ENCODE measurements at places on chromosomes 6 and 20.

DNA sequence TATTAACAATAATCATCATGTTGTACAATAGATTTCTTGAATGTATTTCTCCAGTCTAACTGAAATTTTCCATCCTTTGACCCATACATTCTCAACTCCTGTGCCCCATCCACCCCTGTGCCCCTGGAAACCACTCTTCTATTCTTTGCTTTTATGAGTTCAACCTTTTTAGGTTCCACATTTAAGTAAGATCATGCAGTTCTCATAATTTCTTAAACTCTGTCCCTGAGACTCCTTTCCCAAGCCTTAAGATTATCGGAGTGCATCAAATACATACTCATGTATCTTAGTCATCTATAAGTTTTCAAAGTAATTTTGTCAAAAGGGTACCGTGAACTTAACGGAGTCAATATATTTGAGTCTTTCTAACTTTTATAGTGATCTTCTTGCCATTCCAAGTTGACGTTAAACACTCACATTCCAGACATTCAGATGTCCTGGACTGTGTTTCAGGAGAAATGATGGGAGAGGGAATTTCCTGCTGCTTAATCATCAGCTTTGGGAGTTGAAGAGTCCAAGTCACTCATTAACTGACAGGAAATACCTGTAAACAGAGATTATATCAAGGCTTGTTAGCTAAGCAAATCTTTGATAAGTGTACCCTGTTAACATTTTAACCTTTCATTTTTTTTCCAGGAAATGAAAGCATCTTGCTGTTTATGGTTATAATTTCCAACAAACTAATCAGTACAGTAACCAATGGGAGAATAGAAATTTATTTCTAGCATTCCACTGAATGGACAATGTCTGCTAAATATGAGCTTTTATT, 73.3 kb downstream of the ADGRG6 start:
- no peak for DNase-seq

DNA sequence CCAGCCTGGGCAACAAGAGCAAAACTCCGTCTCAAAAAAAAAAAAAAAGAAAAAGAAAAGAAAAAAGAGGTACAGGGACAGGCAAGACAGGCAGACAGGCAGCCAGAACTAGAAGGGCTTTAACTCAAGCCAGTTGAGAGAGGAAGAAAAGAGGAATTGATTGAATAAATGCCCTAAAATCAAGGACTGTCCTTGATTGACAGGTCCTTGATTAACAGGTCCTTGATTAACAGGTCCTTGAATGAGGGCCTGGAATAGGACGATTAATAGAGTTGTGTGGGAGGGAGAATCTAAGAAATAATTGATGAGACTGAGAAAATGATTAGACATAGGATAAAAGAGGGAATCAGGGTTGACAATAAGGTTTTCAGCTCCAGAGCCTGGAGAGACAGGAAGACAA, 36.1 kb downstream of the ZC2HC1B start:
- no peak for DNase-seq

DNA sequence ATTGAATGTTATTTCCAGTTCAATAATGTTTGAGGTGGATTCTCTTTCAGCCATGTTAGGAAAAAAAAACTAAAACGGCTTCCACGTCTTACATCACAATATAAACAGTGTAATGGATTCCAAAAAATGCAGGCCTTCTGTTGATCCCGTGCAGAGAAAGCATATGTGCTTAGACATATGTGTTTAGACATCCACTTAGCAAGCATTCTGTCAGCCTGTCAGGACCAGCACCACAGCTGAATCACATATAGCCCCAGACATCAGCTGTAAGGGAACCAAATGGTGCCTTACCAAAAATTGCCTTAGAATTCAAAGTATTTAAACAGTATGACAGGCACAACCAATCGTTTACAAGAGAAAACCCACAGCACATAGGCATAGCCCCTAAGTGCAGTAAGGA, 304.9 kb downstream of the EYA4 start:
- DNase-seq: no peak

DNA sequence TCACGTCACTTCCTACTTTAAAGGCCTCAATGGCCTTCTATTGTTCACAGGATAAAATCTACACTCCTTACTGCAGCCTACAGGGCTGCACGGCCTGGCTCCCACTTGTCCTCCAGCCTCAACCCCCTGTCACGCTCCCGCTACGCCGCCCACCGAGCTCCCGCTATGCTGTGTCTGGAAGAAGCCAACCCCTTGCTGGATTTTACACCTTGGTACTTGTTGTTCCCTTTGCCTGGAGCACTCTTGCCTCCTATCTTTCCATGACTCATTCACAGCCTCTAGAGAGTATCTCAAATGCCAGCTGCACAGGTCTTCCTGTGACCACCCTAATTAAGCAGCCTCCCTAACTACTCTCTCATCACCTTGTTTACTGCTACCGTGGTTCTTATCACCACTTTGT, 259.9 kb downstream of the PRKN start:
- no peak for DNase-seq

DNA sequence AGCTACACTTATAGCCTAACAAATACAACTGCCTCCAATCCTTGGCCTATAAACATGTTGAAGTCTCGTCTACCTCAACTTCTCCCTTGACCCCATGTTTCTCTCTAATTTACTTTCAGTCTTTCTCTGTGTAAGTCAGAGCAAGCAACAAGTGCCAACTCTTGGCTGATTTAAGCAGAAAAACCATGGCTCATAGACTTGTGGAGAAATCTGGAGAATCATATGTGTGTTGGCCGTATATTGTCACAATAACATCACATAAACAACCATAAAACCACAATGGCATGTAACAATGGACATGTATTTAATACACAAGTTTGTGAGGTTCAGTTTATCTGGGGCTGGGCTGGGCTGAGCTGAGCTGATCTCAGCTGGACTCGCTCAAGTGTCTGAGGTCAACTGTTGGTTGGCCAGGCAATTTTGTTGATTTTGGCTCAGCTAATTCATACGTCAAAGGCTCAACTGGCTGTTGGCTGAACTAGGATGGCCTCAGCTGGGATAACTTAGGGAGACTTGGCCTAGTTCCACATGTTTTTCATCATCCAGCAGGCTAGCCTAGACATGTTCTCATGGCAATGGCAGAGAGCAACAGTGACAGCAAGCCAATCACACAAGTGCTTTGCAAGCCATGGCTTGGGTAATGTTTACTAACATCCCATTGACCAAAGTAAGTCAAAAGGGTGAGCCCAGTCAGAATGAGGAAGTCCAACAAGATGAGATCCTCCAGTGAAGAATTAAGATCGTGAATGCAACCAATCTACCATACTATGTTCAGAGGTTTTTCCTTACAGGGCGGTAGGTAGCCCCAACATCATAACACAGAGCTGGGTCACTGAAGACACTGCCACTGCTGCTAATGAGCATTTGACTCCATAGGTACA, 12.9 kb upstream of the TBC1D22B start:
- peak; percentile 99 for DNase-seq

- DNase-seq: peak; percentile 71
Measured at GRCh38 chr20:18058661-18059467, 1.1 kb upstream of the OVOL2 start.

DNA sequence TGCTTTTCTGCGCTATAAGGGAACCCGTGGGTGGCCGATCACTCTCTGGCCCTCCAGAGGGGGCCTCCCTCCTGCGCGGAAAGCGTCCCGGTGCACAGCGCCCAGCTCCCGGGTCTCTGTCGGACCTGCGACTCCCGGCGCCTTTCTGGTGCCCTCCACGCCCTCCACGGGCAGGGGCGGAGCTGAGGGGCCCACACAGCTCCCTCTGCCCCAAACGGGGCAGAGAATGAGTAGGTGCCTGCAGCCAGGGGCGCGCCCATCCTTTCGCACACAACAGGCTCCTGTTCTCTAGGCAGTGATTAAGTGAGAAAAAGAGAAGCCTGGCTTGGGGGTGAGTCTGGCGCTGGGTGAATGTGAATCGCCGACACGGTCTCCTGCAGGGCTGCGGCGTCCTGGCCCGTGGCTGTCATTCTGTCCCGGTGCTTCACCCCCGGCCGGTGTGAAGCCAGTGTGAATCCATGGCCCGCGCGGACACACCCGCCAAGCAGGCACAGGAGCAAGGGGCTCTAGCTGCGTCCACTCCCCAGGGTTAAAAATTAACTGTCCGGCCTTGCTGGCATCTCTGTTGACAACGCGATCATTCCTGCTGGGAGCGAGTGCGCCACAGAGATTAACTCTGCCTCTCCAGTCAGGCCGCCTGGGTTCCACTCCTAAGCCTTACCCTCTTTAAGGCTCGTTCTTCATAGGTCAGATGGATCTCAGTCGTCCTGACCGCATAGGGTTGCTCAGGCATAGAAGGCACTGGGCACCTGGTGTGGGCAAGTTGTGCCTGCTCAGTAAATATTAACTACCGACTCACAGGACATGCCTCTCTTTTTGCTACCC, 88.8 kb downstream of the PCSK2 start:
- no peak for DNase-seq

DNA sequence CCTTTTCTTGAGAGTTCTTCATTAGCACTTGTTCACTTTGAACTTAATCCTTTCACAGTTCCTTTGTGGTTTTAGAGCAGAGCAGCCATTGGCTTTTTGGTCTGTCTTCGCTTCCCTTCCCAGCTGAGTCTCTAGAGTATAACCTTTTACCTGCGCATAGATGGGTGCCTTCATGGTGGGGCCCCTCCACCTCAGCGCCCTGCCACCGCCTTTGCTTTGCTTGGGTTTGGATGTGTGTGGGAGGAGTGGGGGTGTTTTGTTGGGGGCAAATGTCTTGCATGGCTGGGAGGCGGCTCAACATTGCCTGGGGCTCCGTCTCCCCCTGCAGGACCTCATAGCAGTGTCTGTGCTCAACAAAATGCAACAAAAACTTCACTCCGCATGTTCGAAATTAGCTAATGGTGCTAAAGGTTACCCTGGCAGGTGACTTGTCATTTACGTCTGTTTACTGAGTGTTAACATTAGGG, 11.9 kb downstream of the PYGB start:
- no peak for DNase-seq

DNA sequence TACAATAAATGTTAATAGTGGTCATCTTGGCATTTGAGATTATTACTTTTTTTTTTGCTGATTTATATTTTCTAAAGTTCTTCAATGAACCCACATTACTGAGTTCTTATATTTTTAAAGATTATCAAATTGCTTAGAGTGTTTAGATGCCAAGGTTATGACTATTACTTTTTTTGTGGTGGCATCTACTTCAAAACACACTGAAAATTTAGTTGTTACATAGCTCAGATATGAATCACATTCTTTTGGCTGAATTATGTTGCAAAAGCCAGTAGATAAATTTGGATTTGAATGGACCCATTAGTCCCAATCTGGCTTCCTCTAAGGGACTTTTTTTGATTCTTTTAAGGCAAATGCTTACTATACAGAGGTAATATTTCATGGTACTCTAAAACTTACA, 8.9 kb downstream of the UTRN start:
- no peak for DNase-seq

- no peak for DNase-seq
Measured at GRCh38 chr20:36153204-36153603, 1.3 kb upstream of the EPB41L1 start.

GRCh38 chr20:52923123-52923937, 48.8 kb upstream of the TSHZ2 start:
- no peak for DNase-seq

GRCh38 chr6:140045116-140045515, 670.7 kb upstream of the CITED2 start:
- no peak for DNase-seq

GRCh38 chr20:36109251-36109947, 45.1 kb upstream of the EPB41L1 start:
- DNase-seq: no peak

DNA sequence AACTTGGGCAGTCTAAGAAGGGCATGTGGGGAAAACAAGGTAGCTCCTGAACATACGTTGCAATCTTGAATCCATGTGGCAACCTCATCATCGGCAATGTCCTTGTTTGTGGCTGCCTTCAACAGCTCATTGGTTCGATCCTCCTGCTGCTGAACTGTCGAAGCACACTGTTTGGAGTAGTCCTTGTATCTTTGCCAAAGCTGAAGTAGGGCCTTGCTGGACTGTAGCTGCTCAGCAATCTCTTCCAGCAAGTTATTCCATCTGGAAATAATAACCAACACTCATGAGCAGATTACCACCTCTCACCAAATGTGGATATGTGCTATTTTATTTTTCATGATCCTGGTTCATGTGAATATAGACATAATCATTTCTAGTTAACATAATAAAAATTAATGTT, 413.3 kb downstream of the ESR1 start:
- no peak for DNase-seq

DNA sequence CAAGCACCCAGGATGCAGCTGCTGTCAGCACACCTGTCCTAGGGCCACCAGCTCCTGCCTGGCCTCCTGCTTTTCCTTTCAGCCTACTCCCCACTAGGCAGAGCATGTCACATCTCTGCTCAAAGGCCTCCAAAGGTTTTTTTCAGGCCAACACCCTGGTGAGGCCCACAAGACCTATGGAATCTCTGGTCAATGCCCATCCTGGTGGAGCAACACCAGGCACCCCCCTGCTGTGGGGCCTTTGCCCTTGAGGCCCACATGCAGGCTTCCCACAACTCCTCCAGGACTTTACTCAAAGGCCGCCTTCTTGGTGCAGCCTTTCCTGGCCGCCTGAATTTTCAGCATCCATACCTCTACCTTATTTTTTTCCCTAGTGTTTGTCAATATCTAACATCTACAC, 76.9 kb downstream of the SLC23A2 start:
- no peak for DNase-seq

DNA sequence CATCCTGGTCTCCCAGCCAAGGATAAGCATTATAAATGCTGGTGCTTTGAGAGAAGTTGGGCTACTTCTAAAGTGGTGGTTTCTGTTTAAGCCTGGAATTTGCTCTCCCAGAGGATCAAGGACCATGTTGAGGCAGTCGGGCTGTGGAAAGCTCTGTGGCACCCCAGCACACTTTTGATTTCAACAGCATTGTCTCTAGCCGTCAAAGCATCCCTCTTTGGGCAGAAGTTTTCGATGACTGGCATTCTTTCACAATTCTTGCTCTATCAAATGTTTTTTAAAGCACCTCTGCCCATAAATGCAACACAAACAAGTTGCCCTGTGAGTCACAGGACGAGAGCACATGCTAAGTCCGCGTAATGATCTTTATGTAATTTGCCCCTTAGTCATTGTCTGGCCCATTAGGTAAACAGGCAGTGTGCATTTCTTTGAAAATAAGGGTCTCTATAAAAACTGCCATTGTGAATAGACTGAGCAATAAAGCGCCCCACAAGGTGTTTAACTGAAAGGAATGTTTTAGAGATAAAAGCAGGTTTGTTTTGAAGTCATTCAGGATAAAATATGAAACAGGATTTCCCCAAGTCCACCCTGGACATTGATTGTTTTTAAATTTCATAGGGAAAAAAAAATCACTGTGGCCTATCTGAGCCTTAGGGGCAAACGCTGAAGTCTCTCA, 44.7 kb upstream of the FOXQ1 start:
- DNase-seq: no peak

DNA sequence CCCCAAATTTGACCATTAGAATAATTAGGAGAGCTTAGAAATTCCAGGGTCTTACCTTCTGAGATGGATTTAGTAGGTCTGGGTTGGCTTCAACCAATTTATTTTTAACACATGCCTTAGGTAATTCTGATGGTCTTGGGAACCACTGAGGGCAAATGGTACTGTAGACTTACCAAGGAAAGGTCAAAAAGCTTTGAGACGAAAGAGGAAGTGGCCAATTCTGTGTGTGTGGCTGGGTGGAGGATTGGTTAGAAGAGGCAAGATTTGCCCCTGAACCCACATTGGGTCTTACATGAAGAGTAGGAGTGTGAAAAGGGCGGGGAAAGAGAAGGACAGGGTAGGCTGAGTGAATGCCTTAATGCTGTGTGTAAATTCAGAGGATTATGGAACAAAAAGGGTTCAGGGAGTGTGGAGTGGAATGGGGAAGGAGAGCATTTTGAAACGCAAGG, 2.7 kb downstream of the ITCH start:
- DNase-seq: no peak

GRCh38 chr6:159533568-159533967, 159.5 kb downstream of the SOD2 start:
- no peak for DNase-seq

GRCh38 chr6:22334778-22335177, 37.9 kb upstream of the PRL start:
- no peak for DNase-seq

All from SHP77 treated with DMSO at 0.1 percent for 48 hours (cell line).